ENCODE measurements at places on chromosomes 6 and 20.

- no peak for DNase-seq
Measured at GRCh38 chr6:151154418-151154817, 85.3 kb upstream of the AKAP12 start.

DNA sequence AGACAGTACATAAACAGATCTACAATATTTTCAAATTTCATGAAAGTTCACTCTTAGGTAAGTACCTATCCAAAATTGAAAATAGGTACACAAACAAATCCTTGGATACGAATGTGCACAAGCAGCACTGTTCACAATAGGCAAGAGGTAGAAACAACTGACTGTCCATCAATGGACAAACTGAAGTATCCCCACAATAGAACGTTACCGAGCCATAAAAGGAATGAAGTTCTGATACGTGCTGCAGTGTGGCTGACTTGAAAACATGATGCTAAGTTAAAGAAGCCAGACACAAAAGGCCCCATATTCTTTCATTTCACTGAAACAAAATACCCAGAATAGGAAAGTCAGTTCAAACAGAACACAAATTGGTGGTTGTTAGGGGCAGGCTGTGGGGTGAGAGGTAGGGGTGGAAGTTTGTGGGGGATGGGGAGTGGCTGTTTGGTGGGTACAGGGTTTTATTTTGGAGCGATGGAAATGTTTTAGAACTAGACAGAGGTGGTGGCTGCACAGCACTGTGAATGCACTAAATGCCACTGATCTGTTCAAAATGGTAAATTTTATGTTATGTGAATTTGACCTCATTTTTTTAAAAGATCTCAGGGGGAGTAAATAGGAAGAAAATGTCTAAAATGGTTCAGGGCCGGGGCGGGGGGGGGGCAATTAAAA is 89.5 kb downstream of the ZMYND8 start:
- DNase-seq: no peak

GRCh38 chr6:124396361-124396760 is 565.9 kb upstream of the RNF217 start:
- DNase-seq: no peak

- no peak for DNase-seq
Measured at GRCh38 chr6:130893277-130893676, 66.1 kb downstream of the SMLR1 start.

GRCh38 chr6:18656506-18656905 is 269.4 kb downstream of the RNF144B start:
- DNase-seq: no peak

DNA sequence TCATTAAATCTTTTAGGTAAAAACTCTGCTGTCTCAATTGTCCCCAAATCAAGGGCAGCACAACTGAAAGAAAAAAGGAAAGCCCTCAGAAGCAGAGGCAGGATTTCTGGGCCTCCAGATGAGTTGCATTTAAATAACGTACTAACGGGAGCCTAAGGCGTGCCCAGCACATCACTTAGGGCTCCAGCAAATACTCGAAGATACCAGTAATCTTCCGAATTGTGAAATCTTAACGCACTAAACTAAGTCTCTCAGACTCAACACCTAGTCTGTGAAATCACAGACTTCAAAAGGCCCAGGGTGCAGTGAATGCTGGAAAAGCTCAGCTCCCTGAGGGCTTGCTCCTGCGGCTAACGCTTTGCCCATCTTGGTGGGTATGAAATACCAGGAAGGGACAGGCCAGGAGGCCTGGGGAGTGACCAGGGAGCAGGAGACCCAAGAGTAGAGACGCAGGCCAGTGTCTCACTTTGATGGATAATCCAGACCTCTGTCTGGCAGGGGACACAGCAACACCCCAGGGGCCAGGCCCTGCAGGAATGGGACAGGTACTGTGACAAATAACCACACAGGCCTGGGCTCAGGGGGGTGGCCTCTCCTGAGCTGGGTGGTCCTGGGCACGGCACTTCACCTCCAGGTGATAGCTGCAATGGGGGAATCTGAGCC is 36.4 kb downstream of the RRBP1 start:
- DNase-seq: no peak

- DNase-seq: no peak
Measured at GRCh38 chr6:68711386-68712000, 76.4 kb downstream of the ADGRB3 start.

DNA sequence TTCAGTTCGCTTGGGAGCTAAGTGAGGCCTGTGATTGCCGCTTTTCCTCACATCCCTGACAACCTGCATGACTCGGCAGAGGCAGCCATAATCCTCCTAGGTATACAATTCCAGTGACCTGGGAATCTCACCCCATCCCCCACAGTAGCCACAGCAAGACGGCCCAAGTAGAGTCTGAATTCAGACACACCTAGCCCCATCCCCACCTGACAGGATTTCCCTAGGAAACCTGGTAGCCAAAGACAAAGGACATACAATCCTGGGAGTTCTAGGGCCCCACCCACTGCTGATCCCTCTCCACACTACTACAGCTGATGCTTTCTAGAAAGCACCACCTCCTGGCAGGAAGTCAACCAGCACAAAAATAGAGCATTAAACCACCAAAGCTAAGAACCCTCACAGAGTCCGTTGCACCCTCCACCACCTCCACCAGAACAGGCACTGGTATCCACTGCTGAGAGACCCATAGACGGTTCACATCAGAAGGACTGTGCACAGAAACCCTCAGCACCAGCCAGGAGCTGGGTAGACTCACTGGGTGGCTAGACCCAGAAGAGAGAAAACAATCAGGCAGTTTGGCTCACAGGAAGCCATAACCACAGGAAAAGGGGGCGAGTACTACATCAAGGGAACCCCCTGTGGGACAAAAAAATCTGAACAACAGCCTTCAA is 17.9 kb upstream of the RUNX2 start:
- DNase-seq: no peak

DNA sequence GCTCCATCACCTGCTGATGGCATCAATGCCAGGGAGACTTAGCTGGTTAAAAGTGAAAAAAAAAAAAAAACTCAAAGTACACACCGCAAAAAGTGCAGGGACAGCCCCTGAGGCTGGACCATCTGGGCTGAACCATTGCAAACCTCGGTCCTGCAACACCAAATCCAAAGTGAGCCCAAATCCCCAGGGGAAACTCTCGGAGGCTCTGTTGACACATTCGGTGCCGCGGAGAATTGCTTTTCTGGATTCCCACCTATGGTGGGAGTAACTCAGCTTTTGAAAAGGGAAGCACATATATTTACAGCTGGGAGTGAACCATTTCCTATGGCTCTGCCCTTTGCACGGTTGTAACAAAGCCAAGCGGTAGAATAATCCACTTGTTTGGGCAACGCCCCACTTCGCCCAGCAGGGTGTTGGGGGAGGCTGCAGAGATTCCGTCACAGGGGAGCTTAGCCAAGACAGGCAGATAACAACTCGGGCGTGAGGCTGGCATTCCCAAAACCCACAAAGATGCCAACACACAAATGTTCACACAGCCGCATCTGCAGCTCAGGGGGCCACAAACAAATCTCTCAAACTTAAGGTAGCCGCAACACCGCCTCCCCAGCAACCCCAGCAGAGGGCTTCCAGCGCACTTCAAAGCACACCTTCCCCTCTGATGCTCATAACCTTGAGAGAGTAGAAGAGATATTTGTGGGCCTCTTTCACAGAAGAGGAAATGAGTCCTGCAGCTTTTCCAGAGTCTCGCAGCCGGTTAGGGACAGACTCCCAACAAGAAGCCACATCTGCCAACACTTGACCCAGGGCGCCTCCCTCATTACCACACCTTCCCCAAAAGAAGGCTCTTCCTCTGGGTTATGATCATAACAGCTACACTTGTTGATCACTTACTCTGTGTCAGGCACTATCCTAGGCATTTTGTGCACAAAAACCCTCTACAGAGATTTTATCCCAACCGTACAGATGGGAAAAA is 11.4 kb downstream of the ZC3H12D start:
- DNase-seq: no peak

DNA sequence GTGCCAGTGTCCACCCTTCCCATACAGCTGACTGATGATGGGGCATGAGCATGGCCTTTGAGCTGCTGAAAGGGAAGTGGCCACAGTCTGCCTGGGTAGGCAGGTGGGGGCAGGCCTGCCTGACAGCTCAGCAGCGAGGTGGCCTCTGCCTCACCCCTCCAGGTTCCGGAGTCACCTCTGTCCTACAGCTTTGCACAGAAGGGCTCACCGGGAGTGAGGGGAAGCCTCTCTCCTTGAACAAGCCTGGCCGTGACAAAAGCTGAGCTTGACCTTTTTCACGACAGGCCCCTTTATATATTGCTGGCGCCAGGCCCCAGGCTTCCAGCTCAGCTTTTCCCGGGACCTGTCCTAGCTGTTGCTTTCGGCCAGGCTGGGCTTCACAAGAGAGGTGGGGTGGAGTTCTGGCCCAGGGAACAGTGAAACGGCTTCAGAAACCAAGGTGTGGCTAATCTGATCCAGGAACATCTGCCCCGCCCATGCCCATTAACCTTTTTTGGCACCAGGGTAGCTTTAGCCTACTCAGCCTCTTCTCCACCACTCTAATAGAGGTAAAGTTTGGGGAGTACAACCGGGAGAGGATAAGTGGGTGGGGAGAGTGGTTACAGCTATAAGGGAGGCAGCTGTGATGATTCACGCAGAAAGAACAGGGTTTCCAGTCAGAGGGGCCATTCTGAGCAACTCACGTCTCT is 42.9 kb downstream of the C6orf132 start:
- no peak for DNase-seq

DNA sequence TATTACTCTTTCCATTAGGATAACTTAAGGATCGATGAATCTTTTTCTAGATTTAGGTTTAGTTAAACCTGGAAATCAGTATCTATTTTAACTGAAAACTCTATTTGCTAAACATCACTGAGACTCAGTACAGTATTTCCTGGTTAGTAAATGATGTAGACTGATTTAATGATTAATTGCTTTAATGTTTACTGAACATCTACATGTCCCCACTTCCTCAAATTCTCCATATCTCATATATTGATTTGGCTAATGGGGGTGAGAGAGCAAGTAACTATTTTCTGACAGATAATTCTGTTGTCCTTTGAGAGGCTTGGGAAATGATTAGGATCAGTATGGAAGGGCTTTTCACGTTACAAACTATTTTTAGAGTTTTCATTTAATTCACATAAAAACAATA is 10.3 kb downstream of the MKKS start:
- no peak for DNase-seq

- DNase-seq: no peak
Measured at GRCh38 chr20:56163806-56164205, 84.7 kb upstream of the MC3R start.

DNA sequence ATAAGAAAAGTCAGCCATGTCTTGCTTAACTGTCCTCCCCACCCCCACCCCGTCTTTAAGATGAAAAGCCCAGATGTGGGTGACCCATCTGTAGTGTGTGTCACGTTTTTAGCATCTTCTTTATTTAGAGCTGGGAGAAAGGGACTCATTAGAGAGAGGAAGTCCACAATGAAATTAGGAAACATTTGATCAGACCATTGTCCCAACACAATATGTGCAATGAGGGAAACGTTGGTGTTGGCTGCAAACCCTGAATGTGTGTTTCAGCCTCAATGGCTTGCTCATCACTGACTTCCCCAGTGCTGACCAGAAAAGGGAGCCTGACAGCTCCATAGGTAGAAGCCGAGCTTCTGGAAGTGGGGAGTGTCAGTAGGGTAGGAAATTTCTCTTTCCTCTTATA is 475.7 kb downstream of the CD83 start:
- no peak for DNase-seq

GRCh38 chr6:168067081-168067759 is 11.8 kb downstream of the FRMD1 start:
- no peak for DNase-seq
